Ovary (tissue), 10 donors: ENCODE measurements at places on chromosomes 7 and 10. TPM values are rescaled to one million over a fixed set of nuclear protein-coding genes. Genes with fewer than 3 reads are reported as not detected.
A peak's percentile ranks its signal among the peaks of the same experiment; 100 is the strongest.

Gene SEM1
- 45.2 TPM for total RNA-seq

Gene MINPP1
- 12.3 TPM for total RNA-seq

Gene SP8
- total RNA-seq: not detected

DNA sequence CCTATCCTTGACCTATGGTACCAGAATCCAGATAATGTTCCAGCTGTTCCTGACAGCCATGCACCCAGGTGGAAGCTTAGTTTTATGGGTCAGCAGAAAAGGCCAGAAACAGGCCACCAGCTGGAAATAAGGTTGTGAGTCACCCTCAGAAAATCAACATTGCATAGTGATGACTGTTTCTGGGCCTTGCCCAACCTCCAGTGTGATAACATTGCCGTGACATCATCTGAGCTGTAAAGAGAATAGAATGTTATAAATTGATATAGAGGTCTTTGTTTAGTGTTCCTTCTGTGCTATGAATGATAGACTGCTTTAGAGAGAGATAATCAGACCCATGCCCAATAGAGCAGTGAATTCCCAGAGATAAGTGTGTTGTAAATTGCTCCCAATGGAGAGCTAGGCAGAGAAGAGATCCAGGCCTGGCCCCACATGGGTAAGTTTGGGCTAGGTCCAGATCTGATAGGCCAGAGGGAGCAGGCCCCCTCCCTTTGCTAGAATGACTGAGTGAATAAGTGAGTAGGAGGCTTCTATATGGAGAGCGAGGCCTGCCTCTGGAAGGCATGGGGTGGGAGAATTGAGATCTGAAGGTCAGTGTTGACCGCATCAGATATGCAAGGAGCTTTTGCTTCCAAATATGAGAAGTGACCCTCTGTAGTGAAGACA lies 14.2 kb upstream of the HPS1 start:
- peak; percentile 65 for DNase-seq

DNA sequence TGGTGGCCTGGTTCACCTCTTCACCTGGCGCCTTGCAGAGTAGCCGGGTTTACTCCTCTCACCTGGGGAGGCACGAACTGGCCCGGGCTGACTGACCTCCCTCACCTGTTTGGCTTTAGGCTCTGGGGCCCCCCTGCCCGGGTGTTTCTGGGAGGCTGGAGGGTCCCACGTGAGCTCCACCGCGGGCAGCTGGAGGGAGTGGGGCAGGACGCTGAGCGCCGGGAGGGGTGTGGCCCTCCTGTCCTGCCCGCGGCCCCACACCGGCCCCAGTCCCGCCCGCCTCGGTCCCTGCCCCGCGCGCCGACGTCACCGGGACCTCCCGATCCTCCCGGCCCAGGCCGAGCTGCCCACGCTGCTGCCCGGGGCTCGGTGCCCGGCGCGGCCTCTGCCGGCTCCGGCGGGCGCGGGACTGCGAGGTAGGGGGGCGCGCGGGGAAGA lies at the start of gene AMZ1:
Gene AMZ1 (plus strand): TSS at position 322 of the 438 bp plus-strand sequence. CDS start 12,250 bp downstream, outside the sequence.
- DNase-seq: no peak

- DNase-seq: no peak
Observed at GRCh38 chr10:77281719-77282118, 355.9 kb downstream of the KCNMA1 start.

- no peak for DNase-seq
Observed at GRCh38 chr7:15507171-15507570, 54.6 kb downstream of the AGMO start.

GRCh38 chr10:96243296-96243695 lies 28.1 kb downstream of the BLNK start:
- DNase-seq: no peak

DNA sequence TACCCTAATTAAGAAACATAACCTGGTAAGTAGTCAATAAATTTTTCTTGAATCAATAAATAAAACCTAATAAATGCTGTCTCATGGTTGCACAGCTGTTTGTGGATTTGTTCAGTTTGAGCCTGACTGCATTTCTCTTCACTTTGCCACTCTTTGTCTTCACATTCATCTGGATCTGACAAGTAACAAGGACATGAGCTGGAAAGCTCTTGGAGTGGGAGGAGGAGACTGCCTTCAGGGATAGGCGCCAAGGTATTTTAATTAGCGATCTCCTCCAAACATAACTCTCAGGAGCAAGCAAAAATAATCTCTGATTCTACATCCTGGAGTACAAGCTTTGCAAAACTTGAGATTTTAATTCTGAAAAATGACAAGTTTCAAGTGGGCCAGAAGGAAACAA lies 251.0 kb downstream of the BMPER start:
- DNase-seq: no peak

- DNase-seq: peak; percentile 83
Observed at GRCh38 chr10:102644646-102645387, 538 bp downstream of the TRIM8 start.

DNA sequence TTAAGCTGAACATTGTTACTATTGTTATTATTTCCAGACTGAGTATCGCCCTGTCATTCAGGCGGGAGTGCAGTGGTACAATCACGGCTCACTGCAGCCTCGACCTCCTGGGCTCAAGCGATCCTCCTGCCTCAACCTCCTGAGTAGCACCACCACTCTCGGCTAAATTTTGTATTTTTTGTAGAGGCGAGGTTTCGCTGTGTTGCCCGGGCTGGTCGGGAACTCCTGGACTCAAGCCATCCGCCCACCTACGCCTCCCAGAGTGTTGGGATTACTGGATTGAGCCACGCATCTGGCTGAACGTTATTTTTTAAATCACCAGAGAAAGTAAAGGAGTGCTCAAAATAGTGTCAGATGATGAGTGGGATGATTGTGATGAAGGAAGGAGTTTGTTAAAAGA lies 1.4 kb upstream of the HNRNPF start:
- DNase-seq: no peak

- DNase-seq: no peak
Observed at GRCh38 chr7:67773081-67773480, 776.4 kb downstream of the TYW1 start.
